ENCODE measurements at places on chromosomes 5 and 9.
A peak's percentile ranks its signal among the peaks of the same experiment; 100 is the strongest.

DNA sequence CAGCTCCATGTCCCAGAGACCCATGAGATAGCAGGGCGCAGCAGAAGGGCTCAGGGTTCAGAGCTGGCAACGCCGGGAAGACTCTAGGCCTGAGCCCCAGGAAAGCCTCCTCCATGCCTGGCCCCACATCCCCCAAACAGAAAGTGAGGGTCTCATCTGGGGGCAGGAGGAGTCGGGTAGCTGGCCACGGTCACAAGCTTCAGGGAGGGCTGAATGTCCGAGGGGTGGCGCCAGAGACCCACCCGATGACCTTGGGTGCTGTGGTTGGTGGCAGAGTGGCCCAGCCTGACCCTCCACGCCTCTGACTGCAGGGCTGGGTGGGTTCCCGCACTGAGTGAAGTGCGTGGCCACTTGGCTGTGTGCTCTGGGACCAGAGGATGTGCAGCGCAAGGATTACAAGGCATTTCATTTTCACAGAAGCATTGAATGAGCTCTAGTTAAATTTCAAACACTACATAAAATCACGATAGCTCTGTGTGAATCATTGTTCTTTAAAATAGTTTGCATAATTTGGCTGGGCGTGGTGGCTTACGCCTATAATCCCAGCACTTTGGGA lies 3.0 kb downstream of the C8G start:
- DNase-seq = no peak

- no peak for DNase-seq
Observed at GRCh38 chr5:135223891-135224625, 175.0 kb downstream of the MACROH2A1 start.

- no peak for DNase-seq
Observed at GRCh38 chr5:53265043-53265442, 155.5 kb upstream of the MOCS2 start.

DNA sequence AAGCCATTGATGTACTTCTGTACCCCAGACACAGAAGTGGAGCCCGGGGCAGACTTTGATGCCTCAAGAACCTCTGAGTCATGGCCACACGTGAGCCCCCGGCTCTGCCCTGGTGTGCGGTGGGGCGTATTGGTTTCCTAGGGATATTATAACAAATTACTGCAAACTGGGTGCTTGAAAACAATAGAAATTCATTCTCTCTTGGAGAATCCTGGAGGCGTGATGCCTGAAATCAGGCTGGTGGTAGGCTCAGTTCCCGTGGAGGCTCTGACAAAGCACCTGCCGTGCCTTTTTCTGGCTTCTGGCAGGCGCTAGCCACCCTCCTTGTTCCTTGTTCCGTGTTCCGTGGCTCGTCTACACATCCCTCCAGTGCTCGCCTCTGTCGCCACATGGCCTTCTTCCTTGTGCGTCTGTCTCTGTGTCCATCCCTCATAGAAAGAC lies 24.2 kb downstream of the NEK6 start:
- no peak for DNase-seq

DNA sequence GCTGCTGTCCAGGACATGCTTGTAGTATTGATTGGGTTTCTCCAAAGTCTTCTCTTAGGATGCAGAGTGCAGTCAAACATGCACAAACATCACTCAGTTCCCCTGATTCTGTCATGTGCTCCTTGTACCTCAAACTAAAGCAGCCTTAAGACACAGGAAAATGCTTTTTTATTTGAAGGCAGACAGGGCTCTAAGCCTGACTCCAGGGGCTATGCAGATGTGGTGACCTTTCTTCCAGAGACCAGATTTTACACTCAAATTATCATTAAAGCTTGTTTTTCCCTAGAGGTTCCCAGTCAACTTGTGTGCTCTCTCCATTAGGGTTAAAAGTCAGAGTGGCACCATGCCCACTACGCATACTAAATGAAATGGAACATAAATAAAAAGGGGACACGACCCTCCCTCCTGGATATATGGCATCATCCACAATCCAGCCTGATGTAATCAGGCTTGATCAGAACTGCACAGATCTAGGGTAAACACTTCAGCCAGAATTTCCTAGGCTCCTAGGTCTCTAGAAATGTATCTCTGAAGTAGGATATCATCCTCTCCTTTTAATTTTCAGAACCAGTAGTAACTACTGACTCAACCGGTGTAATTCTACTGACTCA lies 771.1 kb downstream of the NR2F1-AS1 start:
- DNase-seq = no peak

DNA sequence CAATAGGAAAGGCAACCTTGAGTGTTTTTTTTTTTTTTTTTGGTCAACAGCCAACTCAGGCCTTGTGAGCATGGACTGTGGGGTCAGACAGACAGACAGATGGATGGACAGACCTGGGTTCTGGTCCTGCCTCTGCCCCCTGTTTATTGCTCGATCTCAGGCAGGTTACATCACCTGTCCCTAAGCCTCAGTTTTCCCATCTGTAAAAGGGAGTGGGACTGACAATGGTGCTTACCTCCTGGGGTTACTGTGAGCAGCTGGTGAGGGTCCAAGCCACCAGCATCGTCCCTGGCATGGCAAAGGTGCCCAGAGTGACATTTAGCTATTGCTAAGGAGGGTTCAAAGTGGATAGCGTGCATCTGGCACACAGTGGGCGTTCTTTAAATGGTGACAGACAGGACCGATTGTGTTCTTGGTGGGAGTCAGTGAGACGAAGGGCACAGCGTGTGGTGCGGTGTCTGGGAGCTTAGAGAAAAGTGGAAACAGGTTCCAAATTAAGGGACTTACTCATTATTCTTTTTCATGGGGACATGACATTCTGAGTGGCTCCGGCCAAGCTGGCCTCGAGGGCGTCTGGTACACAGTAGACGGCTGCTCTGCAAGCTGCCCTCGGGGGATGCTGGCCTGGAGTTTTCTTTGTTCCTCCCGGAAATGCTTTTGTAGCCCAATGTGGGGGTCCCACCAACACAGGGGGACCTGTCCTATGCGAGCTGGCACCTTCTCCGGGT lies 72.1 kb downstream of the COL27A1 start:
- no peak for DNase-seq

DNA sequence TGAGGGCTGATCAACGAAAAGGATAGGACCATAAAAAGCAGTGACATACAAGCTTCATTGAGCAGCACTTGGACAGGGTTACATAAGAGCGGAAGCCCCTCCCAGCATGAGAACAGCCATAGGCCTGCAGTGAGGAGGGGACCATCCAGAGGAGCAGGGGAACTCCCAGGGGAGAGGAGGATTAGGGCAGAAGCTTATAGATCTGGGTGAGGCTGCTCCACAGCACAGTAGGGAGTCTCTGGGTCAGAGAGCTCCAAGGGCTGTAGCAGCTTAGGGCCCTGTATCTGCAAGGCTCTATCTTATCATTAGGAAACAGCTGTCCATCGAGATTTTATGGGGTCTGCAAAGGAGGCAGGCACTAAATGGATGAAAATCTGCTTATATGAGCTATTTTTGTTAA lies 186.6 kb downstream of the DOCK8 start:
- no peak for DNase-seq

DNA sequence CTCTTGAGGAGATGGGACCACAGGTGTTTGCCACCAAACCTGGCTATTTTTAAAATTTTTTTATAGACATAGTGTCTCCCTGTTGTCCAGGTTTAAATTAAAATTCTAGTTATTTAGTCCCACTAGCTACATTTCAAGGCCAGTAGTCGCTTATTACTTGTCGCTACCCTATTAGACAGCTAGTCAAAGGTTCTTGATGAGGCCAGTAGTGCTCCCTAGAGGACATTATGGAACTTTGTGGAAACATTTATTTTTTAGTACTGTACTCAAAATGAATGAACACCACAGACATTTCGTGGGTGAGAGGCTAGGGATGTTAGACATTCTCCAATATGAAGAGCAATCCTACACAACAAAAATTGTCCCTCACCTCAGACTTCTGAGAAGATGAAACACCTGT lies 14.4 kb upstream of the GRXCR2 start:
- no peak for DNase-seq

GRCh38 chr5:44266882-44267576 lies 122.2 kb downstream of the FGF10 start:
- no peak for DNase-seq

- DNase-seq = no peak
Observed at GRCh38 chr9:87849144-87849758, 33.4 kb upstream of the SPATA31E1 start.

DNA sequence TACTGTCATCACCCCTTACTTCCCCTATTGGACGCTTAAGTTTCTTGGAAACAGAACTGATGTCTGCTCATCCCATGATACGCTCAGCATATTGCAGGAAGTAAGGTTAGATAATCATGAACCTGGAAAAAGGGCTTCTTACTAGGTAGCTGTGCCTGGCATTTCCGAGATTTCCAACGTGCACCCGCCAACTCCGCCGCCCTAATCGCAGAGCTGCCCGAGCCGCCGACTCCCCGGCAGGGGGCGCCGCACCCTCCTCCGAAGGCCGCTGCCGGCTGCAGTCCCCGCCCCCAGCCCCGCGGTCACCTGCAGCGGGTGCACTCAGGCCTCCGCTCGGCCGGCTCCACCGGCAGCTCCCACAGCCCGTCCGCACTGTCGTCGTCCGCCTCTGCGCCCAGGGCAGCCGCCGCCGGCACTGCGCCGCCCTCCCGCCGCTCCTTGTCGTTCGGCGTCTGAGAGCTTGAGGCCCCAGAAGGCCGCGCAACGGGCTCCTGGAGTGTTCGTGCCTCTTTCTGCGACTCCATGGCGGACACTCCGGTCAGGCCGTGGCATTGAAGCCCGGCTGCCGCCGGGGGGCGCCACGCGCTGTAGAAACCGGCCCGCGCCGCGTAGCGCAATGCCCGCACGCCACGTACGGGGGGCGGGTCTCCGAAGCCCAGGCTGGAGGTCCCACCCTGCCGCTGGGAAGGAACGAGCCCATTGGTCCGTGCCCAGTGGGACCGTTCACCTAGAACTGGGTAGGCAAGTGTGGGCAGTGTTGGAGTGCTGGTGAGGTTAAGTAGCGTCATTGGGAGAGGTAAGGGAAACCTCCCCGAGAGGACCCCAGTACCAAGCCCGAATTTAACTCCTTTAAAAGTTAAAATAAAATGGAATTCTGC lies at the start of gene DTWD2:
Gene DTWD2 (minus strand): TSS at position 560 of the 878 bp plus-strand sequence. CDS start 36 bp downstream, at position 524.
- peak; percentile 84 for DNase-seq

GRCh38 chr5:69211200-69211599 lies 21.8 kb downstream of the CENPH start:
- DNase-seq = no peak

DNA sequence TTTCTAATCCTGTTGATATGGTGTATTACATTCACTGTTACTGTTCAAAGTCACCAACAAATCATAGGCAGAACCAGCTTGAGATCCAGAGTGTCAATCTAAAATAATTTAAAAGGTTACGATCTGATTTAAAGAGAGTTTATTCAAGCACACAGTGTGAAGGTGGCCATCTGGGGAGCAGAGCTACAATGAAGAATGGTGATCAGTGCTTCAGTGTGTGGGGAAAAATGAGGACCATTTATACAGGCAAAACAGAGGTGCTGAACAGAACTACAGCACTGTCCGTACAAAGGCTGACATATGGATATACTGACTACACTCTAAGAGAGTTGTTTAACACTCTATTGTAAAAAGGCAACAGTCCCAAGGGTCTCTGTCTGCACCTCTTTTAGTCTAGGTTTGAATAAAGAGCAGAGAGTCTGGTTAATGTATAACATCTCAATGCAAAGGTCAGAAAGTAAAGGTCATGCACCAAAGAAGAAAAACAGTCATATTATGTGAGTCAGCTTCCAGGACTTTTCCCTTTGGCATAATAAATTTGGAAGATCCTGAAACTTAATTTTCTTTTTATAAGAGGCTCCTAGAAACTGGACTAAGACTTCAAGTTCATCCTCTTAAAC lies 29.7 kb upstream of the TDRD7 start:
- DNase-seq = no peak

GRCh38 chr9:132301521-132301920 lies 53.3 kb downstream of the SETX start:
- DNase-seq = no peak

DNA sequence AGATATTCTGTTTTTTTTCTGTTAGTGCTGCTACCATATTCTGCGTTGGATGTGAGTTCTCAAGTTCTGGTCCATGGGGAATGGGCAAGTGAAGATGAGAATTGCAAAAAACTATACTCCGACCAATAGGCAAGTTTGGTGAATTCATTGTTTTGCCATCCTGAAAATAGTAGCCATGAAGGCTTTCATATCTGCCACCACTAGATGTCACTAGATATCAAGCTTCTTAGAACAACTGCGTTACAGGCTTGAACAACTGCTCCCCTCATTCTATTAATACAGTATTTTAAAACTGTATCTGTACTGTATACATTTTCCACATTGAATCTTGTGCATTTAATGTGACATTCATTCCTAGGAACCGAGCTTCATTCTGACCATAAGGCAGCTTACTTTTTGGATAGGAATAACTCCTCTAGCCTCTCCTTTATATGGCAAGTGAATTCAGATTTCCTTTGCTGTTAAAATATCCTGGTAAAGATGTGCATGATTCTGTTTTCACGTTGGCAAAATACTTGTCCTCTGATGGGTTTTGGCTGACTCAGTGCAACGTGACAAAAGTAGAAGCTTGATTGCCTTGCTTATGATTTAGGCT lies 163.6 kb downstream of the SREK1 start:
- DNase-seq = peak; percentile 30

GRCh38 chr5:138937392-138938387 lies 62.6 kb upstream of the LRRTM2 start:
- DNase-seq = no peak

- no peak for DNase-seq
Observed at GRCh38 chr5:5585751-5586341, 163.4 kb downstream of the ICE1 start.

GRCh38 chr5:97065475-97065874 lies 76.9 kb downstream of the LIX1 start:
- DNase-seq = no peak

DNA sequence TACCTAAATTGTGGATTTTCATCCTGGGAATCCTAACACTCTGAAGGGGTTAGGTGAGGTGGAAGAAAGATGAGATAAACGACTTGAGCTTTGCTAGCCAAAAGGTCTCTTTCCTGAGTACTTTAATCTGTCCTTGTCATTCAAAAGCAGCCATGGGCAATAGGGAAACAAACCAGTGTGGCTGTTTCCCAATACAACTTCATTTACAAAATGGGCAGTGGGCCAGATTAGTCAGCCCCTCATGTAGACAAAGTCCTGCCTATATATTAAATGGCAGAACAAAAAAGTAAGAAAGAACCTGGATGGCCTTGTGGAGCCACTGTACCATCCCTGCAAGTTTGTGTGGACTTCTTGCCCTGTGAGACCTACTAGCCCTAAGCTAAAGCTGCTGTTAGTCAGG lies 51.0 kb upstream of the NFIL3 start:
- DNase-seq = no peak

GRCh38 chr5:18113721-18114120 lies 479.5 kb downstream of the TAF11L14 start:
- no peak for DNase-seq

GRCh38 chr5:36832274-36832673 lies 44.3 kb upstream of the NIPBL start:
- no peak for DNase-seq

- no peak for DNase-seq
Observed at GRCh38 chr9:76465442-76466298, 6.7 kb downstream of the GCNT1 start.

- no peak for DNase-seq
Observed at GRCh38 chr5:78527054-78527859, 121.3 kb downstream of the LHFPL2 start.
